Jurkat, Clone E6-1 (cell line): ENCODE measurements at places on chromosomes 1 and 21.

DNA sequence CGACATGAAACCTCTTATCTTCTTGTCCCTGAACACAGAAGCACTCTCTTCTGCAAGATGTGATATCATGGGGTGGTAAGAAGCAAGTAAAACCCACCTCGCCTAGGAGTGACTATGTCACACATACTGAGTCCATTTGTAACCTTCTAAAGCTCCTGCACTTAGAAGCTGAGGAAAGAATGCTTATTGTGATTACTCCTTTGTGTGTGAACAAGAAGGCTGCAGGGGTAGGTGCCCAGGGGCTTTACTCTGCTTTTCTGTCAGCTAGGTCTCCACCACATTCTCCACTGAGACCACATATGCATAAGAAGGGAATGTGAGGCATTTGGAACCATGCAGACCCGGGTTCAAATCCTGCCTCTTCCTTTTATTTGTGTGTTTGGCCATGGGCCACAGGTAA is 144.3 kb downstream of the DMRTA2 start:
- no peak for DNase-seq

DNA sequence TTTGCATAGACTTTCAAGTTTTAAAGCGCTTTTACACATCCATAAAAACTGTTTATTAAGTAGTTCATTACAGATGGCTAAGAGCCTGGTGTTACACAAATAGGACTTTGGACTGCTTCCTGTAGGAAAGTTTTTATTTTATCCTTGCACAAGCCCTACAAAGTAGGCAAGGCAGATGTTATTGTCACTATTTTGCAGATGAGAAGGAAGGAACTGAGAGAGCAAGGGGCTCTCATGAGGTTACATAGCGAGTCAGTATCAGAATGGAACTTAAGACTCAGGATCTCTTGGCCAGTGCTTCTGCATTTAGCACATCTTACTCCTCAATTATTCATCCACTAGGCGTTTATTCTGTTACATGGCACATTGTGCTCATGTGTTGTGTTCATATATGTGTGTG is 2.6 kb upstream of the MAPKAPK2 start:
- no peak for DNase-seq

GRCh38 chr1:212791261-212791675 is 309 bp downstream of the NSL1 start:
- DNase-seq, result peak; percentile 39

DNA sequence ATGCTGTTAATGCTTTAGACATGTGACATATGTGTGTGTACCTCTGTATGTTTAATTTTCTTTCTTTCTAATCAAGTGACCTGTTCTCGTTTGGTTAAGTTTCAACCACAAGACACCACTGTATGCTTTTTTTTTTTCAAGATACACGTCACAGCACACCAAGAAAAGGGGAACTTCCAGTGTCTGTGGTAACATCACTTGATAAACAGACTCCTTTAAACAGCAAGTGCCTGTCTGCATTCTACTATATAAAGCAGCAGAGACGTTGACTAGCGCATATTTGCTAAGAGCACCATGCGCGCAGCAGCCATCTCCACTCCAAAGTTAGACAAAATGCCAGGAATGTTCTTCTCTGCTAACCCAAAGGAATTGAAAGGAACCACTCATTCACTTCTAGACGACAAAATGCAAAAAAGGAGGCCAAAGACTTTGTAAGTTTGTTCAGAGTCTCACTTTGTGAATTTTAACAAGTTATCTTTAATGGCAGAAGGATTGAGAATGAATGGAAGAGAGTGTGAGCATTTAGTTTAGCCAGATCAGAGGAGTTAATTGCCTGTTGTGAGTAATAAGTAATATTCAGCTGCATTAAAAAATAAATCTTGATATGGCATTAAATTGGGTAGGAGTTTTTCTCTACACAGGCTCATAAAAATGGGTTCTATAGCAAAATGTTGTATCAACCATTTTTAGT is at the start of gene RGS1:
RGS1 (plus strand) TSS at position 275 of the 691 bp plus-strand sequence; CDS start at position 295, 20 bp downstream.
- no peak for DNase-seq

DNA sequence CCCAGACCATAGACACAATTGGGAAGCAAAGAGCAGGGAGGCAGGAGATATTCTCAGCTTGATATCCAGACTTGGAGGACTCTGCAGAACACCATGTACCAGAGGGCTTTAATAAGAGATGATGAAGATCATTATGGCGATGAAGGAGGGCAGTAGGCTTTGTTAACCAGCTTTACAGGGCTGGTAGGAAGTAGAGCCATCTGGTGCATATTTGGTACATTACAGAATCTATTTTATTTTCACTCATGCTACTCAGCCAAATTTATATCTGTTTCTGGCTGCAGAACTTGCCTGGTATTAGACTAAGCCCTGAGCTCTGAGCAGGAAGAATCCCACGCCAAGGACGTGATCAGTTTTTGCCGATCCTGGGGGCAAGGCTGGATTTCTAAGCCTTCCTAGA is 61.8 kb upstream of the SYT6 start:
- DNase-seq, result no peak
